ENCODE measurements at places on chromosomes 6 and 20.

DNA sequence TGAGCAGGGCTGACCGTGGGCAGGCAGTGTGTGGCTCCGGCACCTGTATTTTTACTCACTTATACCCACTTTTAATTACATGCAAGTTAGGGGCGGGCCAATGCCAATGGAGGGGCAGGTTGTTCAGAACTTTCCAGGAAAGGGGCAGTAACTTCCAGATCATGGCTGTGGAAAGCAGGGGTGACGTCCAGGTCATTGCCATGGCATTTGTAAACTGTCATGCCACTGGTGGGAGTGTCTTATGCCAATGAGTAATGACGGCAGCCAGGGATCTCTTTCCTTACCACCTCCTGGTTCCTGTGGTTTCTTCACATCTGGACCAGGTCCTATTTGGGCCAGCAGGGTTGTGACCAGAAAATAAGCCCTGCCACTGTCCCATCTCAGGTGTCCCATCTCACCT is 258.7 kb downstream of the THBS2 start:
- DNase-seq, result no peak

DNA sequence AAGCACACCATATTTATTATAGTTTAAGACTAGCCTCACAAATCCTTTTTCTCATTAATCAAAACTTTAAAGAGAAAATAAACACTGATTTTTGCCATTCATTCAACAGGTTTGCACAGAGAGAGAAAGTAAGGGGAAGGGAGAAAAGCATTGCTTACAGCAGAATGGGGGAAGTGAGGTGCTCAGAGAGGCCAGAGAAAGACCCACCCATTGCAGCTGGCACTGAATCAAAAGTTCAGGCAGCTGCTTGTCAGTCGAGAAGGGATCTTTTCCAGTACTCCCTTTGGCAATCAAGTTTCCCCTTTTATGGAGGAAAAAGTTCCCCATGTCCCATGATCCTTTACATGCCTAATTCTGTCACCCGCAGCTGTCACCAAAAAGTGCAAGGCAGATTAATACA is 8.0 kb upstream of the CRISP2 start:
- no peak for DNase-seq

GRCh38 chr6:99348288-99349170 is 945 bp downstream of the FAXC start:
- no peak for DNase-seq

GRCh38 chr6:169913096-169913638 is 161.7 kb downstream of the ERMARD start:
- no peak for DNase-seq

GRCh38 chr6:143005816-143006215 is 54.9 kb upstream of the AIG1 start:
- DNase-seq, result no peak

- no peak for DNase-seq
Measured at GRCh38 chr6:36309203-36309602, 27.5 kb downstream of the BNIP5 start.

- DNase-seq, result no peak
Measured at GRCh38 chr6:157269261-157269794, 54.0 kb downstream of the TMEM242 start.

DNA sequence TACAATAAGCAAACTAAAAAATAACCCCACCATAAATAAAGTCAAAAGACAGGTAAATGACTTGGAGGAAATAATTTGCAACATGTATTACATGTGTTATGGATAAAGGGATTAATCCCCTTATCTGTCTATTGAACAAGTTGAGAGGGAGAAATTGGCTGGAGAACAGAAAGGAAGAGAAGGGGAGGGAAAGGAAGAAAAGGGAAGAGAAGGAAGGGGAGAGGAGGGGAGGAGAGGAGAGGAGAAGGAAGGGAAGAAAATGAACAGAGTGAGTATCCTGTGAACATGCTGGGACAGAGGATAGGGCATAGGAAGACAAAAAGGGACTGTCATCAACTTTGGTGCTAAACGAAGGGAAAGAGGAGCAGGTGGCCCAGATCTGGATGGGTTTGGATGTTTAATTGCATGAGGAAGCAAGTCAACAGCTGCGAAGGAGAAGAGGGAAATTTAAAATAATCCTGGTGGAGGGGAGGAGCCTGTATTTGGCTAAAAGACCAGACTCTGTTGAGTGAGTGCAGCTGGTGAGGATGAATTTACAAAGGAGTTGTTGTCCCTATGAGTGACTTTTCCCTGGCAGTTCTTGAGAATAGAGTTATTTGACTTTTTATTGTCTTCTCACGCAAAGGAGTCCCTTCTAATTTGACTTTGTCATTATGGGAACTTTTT is 14.2 kb upstream of the SHLD1 start:
- no peak for DNase-seq

All from activated CD4-positive, alpha-beta T cell treated with anti-CD3 and anti-CD28 coated beads for 4 hours (primary cell).